ENCODE measurements at places on chromosomes 7 and 10. TPM values are rescaled to one million over a fixed set of nuclear protein-coding genes. Genes with fewer than 3 reads are reported as not detected.

GRCh38 chr7:127891854-127892438 lies 139.3 kb downstream of the LRRC4 start:
- no peak for DNase-seq

- DNase-seq = no peak
These were observed 96.1 kb upstream of the ASAH2 start for GRCh38 chr10:50347394-50347802.

DNA sequence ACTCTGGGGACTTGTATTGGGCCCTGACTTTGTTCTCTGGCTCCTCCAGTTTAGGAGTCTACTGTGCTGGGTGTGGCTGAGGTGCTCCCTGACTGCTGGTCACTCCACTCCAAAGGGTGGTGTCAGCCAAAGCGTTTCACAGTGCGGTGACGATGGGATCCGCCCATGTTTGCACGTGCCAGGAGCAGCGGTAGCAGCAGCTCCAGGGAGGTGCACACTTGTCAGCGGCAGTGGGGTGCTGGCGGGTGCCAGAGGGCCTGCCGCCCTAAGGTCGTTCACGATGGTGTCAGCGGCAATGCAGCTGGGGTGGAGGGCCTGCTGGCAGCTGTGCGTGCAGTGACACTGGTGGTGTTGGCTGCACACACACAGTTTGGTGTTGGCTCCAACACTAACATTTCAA lies 268.5 kb upstream of the AKR1E2 start:
- DNase-seq = peak; percentile 80

DNA sequence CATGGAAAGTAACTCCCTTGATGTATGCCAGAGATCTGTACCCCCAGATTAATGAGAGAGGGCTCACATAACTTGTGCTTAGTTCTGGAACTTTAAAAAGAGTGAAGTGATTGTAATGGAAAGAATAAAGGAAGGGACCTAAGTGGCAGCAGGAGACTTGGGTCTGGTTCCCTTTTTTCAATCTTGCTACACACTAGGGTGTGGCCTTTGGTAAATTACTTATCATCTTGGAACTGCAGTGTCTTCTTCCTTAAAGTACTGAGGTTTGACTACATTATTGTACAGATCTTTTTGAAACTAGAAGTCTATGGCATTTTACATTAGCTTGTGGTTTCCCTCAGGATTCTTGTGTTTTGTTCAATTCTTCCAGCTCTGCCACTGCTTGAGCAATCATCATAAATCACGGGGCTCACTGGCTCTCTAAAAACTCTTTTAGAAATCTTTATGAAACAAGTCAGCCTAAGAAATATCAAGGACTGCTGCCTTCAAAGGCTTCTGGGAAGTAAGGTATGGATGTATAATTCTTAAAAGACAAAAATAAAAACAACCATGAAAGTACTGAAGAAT lies 22.5 kb upstream of the CHRM2 start:
- no peak for DNase-seq

GRCh38 chr7:75055155-75055554 lies 18.4 kb downstream of the RCC1L start:
- DNase-seq = no peak

DNA sequence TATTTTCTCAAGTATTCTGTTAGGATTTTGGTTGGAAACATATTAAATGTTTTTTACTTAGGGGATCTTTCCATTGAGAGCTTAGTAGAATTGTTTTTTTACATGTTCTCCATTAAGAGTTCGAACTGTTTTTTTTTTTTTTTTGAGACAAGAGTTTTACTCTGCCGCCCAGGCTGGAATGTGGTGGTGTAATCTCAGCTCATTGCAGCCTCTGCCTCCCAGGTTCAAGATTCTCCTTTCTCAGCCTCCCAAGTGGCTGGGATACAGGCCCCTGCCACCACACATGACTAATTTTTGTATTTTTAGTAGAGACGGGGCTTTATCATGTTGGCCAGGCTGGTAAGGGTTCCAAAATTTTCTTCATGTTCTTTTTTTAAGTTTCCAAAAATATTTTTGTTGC lies 33.2 kb downstream of the MPLKIP start:
- no peak for DNase-seq

- no peak for DNase-seq
These were observed 96.5 kb downstream of the MYL10 start for GRCh38 chr7:101532400-101533102.

GRCh38 chr7:16484453-16485158 lies 19.1 kb upstream of the SOSTDC1 start:
- no peak for DNase-seq

DNA sequence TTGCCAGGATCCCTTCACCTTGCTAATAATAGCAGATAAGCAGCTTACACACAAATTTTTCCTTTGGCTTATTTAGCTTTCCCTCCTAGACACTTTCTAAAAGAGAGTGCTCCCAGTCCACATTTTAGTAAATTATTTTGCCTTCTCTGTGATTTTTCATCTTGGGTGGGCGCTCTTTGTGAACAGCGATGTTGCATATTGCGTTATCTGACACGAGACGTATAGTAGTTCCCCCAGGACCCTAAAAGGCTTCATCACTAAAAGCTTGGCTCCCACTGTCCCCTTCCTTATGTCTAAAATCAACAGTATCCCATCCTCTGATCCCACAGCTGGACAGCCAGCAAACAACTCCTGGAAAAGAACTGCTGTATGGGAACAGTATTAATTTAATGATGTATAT lies 232.9 kb downstream of the DYNC1I1 start:
- no peak for DNase-seq

DNA sequence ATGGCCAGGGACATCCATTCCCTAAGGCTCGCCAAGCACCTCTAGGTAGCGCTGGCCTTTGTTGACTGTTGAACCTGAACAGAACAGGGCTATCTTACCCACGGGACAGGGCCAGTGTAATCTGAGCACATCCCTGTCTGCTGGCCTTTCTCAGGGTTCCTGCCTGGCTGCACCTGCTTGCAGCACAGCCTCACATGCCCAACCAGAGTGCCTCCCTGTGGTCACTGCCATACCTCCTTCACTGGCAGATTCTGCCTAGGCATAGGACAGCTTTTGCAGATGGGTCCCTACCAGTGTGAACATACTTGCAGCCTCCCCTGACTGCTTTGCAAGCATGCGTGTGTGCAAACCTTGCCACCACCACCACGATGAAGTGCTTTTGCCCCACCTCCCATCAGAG lies 15.8 kb upstream of the LIPN start:
- no peak for DNase-seq

DNA sequence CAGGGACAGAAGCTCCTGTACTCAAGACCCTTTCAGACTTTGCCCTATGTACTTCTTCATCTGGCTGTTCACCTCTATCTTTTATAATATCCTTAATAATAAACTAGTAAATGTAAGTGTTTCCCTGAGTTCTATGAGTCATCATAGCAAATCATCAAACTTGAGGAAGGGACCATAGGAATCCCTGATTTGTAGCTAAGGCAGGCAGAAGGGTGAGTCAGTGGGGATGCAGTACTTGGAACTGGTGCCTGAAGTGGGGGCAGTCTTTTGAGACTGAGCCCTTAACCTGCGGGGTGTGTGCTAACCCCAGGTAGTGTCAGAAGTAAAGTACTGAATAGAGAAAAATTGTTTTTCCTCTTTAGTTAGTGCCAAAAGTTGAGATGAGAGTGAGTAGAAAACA lies 6.2 kb upstream of the TMEM243 start:
- DNase-seq = no peak

DNA sequence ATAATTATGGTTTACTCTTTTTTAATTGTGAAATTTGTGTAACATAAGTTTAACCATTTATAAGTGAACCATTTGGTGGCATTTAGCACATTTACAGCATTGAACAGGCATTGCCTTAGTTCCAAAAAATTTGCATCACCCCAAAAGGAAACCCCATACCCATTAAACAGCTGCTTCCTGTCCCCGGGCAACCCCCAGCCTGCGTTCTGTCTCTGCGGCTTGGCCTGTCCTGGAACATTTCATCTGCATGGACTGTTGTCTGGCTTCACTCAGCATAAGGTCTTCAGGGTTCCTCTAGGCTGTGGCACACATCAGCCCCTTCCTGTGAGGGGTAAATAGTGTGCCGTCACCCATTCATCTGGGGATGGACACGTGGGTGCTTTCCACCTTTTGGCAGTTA lies 6.9 kb downstream of the RET start:
- DNase-seq = no peak

DNA sequence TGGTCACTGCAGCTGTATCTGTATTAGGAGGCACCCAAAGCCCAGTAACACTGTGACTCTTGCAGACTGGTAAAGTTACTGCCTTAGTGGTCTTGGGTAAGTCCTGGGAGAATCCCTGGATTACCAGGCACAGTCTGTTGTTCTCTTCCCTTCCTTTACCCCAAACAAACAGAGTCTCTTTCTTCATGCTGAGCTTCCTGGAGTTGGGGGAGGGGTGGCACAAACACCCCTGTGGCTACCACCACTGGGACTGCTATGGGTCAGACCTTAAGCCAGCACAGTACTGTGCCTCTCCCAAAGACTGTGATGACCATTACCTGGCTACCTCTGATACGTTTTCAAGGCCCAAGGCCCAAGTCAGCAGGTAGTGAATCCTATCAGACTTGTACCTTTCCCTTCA lies 59.9 kb upstream of the FAM3C start:
- DNase-seq = no peak

DNA sequence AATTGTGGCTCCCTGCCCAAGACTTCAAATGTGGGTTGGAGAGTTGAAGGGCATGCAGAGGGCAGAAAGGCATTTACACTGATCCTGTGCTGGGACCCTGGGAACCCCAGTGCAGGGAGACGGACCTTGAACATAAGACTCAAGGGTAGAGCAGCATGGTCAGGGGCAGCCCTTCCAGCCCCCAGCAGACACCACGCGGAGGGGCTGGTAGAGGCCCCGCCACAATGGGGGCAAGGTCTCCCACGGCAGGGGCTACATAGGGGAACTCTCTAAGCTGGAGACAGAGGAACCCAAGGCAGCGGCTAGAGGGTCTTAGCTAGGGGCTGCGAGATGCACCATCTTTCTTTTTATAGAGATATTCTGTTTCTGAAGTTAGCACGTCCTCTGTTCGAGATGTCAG lies 45.2 kb upstream of the EBF3 start:
- no peak for DNase-seq

GRCh38 chr7:119329715-119330114 lies 943.3 kb upstream of the KCND2 start:
- DNase-seq = no peak

- no peak for DNase-seq
These were observed 276.1 kb downstream of the PHTF2 start for GRCh38 chr7:78074713-78075112.

GRCh38 chr10:117518246-117518645 lies 24.3 kb upstream of the EMX2 start:
- no peak for DNase-seq

DNA sequence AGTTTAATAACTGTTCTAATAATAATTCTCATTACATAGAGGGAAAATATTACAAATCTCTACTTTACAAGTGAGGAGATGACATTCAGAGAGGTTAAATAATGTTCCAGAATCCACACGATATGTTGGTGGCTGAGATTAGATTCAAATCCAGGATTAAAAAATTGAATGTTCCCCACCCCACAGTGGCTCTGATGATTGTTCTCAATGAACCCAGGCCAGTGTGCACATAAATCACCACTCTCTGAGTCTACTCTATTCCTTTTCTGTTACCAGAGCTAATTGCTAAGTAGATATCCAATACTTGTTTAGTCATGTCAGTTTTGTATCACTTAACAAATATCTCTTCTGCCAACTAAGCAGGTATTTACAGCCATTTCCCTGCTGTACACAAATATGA lies 281.0 kb downstream of the ABCA13 start:
- no peak for DNase-seq

DNA sequence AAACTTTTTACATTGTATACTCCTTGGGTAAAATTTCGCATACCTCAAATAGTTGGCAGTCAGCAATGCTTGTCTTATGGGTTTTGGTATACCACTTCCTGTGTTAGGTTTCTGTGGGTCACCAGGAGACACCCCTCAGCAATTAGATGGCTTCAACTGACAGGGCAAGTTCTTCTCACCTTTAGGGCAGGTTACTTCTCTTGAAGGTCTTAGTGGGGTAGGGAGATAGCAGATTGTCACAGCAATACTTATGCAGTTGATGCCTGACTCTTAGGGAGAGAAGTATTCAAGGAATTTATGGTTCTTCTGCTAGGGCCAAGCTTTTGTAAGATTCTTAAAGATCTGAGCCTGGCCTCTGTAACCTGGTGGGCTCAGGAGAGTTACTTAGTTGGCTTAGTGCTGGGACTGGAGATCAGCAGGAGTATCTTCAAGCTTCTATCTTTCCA lies 42.9 kb downstream of the MKLN1 start:
- DNase-seq = no peak

- no peak for DNase-seq
These were observed 122.5 kb upstream of the ANKRD1 start for GRCh38 chr10:91043173-91043910.

DNA sequence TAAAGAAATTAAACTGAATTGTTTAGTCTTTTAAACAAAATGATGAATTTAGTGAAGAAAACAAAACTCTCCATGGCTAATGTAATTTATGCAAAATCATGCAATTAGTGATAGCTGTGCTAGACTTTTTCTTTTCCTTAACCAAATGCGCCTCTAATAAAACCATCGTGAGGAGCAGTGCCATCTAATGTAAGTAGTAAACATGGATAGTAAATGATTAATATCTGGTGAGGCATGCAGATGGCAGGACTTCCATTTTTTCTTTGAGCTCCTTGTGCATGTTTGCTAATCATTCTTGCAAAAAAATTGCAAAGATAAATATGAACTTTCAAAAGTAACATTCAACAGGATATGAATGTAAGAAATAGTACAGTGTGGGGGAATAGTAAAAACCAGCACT lies 2.3 kb downstream of the INSYN2A start:
- no peak for DNase-seq

DNA sequence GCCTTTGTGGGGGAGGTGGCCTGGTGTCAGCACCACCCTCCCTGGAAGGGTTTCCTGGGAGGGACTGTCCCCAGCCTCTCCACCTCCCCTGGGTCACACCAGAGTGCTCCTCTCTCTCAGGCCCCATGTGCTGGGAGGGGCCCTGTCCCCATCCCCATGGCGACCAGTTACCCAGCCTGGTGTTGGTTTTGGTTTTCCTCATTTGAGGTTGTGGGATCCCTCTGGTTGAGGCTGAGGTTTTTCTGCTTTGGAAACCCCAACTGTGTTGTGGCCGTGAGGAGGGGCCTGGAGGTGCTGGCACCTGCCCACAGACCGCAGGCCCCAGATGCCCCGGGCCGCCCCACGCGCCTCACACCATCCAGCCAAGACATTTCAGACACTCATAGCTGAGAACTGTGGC lies 106.3 kb downstream of the GRK5 start:
- no peak for DNase-seq

The AKR1C3 gene
- 29.6 TPM for total RNA-seq

The PDK4 gene
- 66.4 TPM for total RNA-seq

The SLIT1 gene
- 0.23 TPM for total RNA-seq

The STN1 gene
- 18.6 TPM for total RNA-seq

The CAV2 gene
- total RNA-seq = 102 TPM

The NKX2-3 gene
- not detected for total RNA-seq

The CALHM3 gene
- total RNA-seq = not detected

The PARG gene
- 24.0 TPM for total RNA-seq

The CPVL gene
- total RNA-seq = 44.9 TPM

All from posterior vena cava (tissue), 2 donors.